ENCODE measurements at places on chromosomes 7 and 10.

DNA sequence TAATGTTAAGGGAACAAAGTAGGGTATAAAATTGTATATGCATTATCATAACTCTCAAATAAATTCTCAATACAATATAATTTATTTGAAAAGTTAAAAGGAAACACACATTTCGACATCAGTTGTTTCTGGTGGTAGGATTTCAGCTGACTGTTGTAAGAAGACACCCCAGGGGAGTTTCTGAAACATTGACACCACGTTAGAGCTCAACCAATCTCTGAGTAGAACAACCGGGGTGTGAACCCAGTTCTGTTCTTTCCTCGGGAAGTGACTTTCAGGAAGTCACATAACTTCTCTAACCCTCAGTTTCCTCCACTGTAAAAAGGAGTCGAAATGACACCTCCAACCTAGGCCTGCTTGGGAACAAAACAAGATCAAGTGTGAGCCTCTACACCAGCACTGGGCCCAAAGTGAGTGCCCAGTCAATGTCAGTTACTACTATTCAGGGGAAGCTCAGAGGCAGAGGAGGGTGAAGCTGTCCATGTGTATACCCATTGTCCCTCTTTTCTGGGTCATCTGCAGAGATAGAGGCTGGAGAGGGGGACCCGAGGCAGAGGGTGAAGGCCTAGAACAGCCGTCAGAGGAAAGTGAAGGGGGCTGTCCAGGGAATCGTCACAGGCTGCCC, 67.1 kb downstream of the AOAH start:
- no peak for DNase-seq

- no peak for DNase-seq
Observed at GRCh38 chr7:97771576-97771975, 39.7 kb downstream of the TAC1 start.

DNA sequence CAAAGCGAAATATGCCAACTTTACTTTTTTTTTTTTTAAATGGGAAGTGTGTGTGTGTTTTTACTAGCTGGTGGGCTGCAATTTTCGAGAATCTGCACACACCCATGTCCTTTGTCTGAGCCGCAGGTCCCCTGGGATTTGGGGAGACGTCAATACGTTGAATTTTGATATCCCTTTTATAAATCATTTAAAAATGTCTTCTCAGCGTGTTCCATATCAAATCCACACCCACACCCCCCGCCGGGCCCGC, 404 bp upstream of the FMC1 start:
- DNase-seq = no peak

GRCh38 chr7:23055582-23056178, 41.8 kb upstream of the HYCC1 start:
- peak; percentile 78 for DNase-seq

- no peak for DNase-seq
Observed at GRCh38 chr7:151410405-151411390, 860 bp upstream of the WDR86 start.

GRCh38 chr7:113404245-113404644, 285.9 kb upstream of the SMIM30 start:
- DNase-seq = peak; percentile 27

Data from NCI-H2081 (cell line).